GM12891 (cell line): ENCODE measurements at places on chromosomes 11 and 22.

- no peak for DNase-seq
Measured at GRCh38 chr11:17280494-17281127, 4.1 kb downstream of the NUCB2 start.

GRCh38 chr22:20466659-20467379 lies 28.8 kb downstream of the KLHL22 start:
- DNase-seq = no peak

- no peak for DNase-seq
Measured at GRCh38 chr11:112829971-112830654, 131.1 kb upstream of the NCAM1 start.

- no peak for DNase-seq
Measured at GRCh38 chr11:11740073-11740702, 101.6 kb upstream of the USP47 start.

DNA sequence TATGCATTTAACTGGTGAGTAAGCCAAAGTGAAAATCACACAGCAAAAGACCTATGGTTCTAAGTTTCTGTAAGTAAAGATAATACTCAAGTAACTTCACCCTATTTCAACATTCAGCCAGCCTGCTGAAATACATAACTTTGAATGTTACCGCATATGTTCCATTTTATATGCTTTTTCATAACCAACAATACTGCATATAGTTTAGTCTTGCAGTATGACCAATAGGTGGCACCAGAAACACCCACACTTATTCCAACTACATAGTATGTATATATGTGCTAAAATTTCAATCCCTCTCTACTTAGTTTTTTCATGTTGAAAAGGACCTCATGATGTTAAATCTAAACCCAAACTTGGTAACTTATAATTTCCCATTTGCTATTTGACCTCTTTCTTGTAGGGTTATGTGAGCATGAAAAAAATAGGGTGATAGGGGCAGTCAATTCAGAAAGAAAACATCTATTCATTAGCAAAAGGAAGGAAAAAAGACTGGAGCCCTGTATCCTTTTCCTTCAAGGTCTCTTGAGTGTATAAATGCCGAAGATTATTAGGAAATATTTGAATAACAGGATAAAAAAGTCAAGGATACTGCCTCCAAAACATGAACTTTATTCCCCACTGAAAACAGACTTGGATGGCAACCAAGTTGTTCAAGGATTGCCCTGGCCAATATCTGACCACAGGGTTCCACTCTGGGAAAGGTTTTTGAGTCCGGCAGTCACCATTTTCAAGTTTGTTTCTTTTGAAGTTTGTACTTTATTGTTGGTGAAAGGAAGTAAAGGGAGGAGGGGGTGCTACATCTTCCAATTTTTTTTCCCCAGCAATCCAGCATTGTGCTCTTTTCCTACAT lies 23.8 kb upstream of the FZD4 start:
- no peak for DNase-seq

DNA sequence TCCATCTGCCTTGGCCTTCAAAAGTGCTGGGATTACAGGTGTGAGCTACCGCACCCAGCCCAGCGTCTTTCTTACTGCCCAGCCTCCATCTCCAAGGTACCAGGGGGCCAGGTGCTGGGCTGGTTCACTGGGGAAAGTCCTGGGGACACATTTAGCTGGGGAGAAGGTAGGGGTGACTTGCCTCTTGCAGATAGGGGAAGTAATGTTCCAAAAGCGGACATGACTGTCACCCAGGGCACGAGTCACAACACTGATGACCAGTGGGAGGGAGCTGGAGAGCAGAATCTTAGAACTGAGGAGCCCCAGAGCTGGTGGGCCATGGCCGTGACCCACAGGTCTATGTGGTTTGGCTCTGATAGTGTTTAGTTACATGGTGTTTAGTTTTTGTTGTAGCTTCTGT lies 2.4 kb upstream of the SLC15A3 start:
- DNase-seq = no peak
